ENCODE measurements at places on chromosomes 6 and 20.

- no peak for DNase-seq
- no peaks in the 10 kb centered on the region for H3K27me3 ChIP-seq
- H3K4me3 ChIP-seq: no peak overlapping the region
Measured at GRCh38 chr6:157459327-157459726, 78.3 kb downstream of the ZDHHC14 start.

GRCh38 chr6:53331678-53332077, 17.1 kb downstream of the ELOVL5 start:
- no peak overlapping the region for H3K4me3 ChIP-seq
- H3K4me1 ChIP-seq: no peaks in the 10 kb centered on the region
- no peak overlapping the region for H3K27ac ChIP-seq
- H3K27me3 ChIP-seq: no peaks in the 10 kb centered on the region

DNA sequence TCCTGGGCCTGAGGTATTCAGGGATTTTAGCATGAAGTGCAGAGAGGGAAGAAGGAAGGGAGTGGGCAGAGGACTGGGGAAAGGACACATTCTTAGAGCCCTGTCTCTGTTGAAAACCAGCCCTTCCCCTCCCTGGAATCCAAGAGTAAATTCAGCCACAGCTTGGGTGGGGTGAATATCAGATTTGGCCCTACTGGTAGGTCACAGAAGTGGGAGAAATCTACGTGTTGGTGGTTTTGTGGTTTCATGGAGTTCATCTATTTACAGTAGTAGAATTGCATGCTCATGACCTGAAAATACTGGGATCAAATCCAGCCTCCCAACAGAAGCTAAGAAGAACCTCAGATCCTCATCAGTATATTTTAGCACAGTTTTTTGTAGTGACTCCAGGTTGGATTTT, 404.4 kb downstream of the BMP2 start:
- DNase-seq: no peak
- no peaks in the 10 kb centered on the region for H3K27me3 ChIP-seq
- no peak overlapping the region for H3K4me3 ChIP-seq
- no peaks in the 10 kb centered on the region for H3K4me1 ChIP-seq
- H3K36me3 ChIP-seq: no peaks in the 10 kb centered on the region
- H3K27ac ChIP-seq: no peak overlapping the region

- H3K36me3 ChIP-seq: no peaks in the 10 kb centered on the region
- H3K4me3 ChIP-seq: no peak overlapping the region
- no peaks in the 10 kb centered on the region for H3K4me1 ChIP-seq
- peak overlapping the region; percentile 67 for H3K27ac ChIP-seq
- DNase-seq: no peak
Measured at GRCh38 chr6:112145080-112145573, 57.7 kb downstream of the FAM229B start.

- no peaks in the 10 kb centered on the region for H3K36me3 ChIP-seq
- H3K27me3 ChIP-seq: no peaks in the 10 kb centered on the region
- H3K4me3 ChIP-seq: no peak overlapping the region
- peak overlapping the region; percentile 3 for H3K27ac ChIP-seq
- no peak for DNase-seq
Measured at GRCh38 chr6:148835920-148836441, 89.2 kb downstream of the UST start.

- no peak overlapping the region for H3K27ac ChIP-seq
- no peaks in the 10 kb centered on the region for H3K27me3 ChIP-seq
- no peak for DNase-seq
- H3K4me3 ChIP-seq: no peak overlapping the region
- no peaks in the 10 kb centered on the region for H3K36me3 ChIP-seq
Measured at GRCh38 chr6:170572704-170573466, 11.6 kb downstream of the PDCD2 start.

- no peak overlapping the region for H3K4me3 ChIP-seq
- no peak overlapping the region for H3K27ac ChIP-seq
- DNase-seq: no peak
- H3K27me3 ChIP-seq: no peaks in the 10 kb centered on the region
Measured at GRCh38 chr6:43448916-43449315, 6.4 kb downstream of the DLK2 start.

- no peaks in the 10 kb centered on the region for H3K4me1 ChIP-seq
- DNase-seq: no peak
- no peaks in the 10 kb centered on the region for H3K36me3 ChIP-seq
- no peaks in the 10 kb centered on the region for H3K27me3 ChIP-seq
- no peak overlapping the region for H3K4me3 ChIP-seq
- H3K27ac ChIP-seq: no peak overlapping the region
Measured at GRCh38 chr20:43140726-43141125, 49.0 kb downstream of the PTPRT start.

DNA sequence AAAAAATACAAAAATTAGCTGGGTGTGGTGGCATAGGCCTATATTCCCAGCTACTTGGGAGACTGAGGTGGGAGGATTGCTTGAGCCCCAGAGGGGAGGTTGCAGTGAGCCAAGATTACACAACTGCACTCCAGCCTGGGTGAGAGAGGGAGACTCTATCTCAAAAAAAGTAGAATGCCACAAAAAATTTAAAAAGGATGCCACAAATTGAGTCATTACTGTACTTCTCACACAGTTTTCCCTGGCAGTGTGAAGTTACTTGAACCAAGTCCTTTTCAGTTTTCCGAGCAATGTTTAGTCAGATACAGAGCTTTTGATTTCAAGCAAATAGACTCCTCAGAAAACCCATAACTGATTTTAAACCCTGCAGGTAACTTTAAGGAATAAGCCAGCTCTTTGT, 53.3 kb downstream of the TNFRSF21 start:
- no peak for DNase-seq
- no peak overlapping the region for H3K27ac ChIP-seq
- H3K36me3 ChIP-seq: no peaks in the 10 kb centered on the region
- H3K27me3 ChIP-seq: no peaks in the 10 kb centered on the region

GRCh38 chr20:42686057-42686456, 503.6 kb downstream of the PTPRT start:
- no peaks in the 10 kb centered on the region for H3K36me3 ChIP-seq
- H3K4me1 ChIP-seq: no peaks in the 10 kb centered on the region
- H3K4me3 ChIP-seq: no peak overlapping the region
- DNase-seq: no peak
- H3K27me3 ChIP-seq: no peaks in the 10 kb centered on the region

GRCh38 chr20:59845472-59845871, 88.0 kb downstream of the SYCP2 start:
- H3K4me3 ChIP-seq: no peak overlapping the region
- no peak overlapping the region for H3K27ac ChIP-seq
- no peaks in the 10 kb centered on the region for H3K27me3 ChIP-seq
- H3K4me1 ChIP-seq: no peaks in the 10 kb centered on the region

- peak overlapping the region; percentile 92 for H3K27ac ChIP-seq
- no peaks in the 10 kb centered on the region for H3K27me3 ChIP-seq
- no peaks in the 10 kb centered on the region for H3K36me3 ChIP-seq
- no peaks in the 10 kb centered on the region for H3K4me1 ChIP-seq
- DNase-seq: no peak
Measured at GRCh38 chr6:90369651-90370050, 73.0 kb upstream of the BACH2 start.

GRCh38 chr6:94862112-94862511, 715.2 kb upstream of the MANEA start:
- no peak overlapping the region for H3K4me3 ChIP-seq
- H3K27ac ChIP-seq: no peak overlapping the region
- H3K36me3 ChIP-seq: no peaks in the 10 kb centered on the region
- H3K4me1 ChIP-seq: no peaks in the 10 kb centered on the region
- no peak for DNase-seq

DNA sequence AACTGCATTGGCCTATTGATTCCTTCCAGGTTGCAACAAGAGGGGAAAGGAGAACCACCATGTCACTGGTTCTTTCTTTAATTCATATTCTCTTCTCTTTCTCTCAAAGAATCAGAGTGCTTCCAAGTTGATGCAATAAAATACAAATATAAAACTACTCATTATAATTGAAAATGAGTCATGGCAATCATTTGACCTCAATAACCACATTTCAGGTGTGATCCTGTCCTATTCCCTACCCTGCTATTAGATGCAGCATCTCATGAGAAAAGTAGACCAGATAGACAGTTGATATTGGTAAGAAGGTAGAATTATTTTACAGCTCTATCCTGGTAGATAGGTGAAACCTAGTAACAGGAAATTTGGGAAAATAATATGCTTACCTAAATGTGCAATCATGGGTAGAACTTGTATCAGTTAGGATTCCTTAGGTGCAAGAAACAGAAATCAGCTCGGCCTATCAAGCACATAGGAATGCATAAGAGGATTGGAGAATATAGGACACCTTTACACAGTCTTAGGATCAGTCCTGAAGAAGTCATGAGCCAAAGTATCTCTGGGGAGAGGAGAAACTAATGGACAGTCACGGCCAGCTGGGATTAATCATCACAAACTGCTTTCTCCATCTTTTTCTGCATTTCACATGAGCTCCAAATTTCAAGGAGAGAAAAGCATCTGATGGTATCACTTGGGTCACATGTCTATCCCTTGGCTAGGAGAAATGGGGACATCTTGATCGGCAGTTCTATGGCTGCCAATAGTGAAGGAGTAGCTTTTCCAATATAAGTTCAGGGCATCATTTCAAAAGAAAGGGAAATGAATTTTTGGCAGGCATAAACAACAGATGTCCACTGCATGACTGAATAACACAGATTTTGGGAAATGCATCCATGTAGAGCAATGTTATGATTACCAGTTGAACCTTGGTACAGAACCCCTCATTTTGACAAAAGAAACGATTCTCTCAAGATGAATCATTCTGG, 19.3 kb upstream of the RNF146 start:
- DNase-seq: no peak
- H3K27me3 ChIP-seq: no peaks in the 10 kb centered on the region
- H3K27ac ChIP-seq: no peak overlapping the region

DNA sequence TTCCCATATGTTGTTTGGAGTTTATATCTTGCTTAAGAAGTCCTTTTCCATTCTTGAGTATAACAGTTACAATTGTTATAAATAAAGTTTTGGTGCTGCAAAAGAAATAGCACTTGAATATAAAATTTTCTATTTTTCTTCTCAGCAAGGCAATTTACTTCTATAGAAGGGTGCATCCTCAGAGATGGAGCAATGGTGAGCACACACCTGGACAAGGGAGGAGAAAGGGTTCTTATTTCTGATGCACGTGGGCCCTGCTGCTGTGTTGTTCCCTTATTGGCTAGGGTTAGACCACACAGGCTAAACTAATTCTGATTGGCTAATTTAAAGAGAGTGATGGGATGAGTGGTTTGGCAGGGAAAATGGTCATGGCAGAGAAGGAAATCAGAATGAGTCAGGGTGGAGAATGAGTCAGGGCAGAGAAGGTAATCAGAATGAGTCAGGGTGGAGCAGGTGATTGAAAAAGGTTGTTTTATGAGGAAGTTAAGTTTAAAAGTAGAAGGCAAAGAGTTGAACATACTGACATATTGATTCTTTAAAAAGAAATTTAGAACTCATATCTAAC, 38.0 kb downstream of the CST8 start:
- no peak overlapping the region for H3K27ac ChIP-seq
- no peaks in the 10 kb centered on the region for H3K27me3 ChIP-seq

DNA sequence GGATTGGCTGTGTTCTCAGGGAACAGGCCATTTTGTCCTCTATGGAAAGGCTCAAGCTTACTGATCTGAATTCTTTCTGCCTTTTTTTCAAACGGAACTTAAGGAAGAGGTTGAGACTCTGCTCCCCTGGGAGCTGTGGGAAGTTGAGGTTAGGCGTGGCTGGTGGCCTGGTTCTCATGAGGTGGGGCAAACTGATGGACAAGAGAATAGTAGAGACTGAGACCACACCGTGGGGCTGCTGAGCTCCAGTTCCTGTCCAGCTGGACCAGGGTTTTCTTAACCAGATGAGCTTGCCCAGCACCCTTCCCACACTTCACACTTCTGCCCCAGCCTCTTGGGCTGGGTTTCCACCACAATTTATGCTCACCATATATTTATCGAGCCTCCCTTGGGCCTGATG, 6.1 kb downstream of the AP5S1 start:
- no peaks in the 10 kb centered on the region for H3K36me3 ChIP-seq
- H3K27me3 ChIP-seq: no peaks in the 10 kb centered on the region
- no peak for DNase-seq
- H3K4me1 ChIP-seq: no peaks in the 10 kb centered on the region
- no peak overlapping the region for H3K27ac ChIP-seq
- H3K4me3 ChIP-seq: no peak overlapping the region

- no peak overlapping the region for H3K4me3 ChIP-seq
- no peaks in the 10 kb centered on the region for H3K36me3 ChIP-seq
- no peaks in the 10 kb centered on the region for H3K4me1 ChIP-seq
- H3K27ac ChIP-seq: no peak overlapping the region
- no peaks in the 10 kb centered on the region for H3K27me3 ChIP-seq
- no peak for DNase-seq
Measured at GRCh38 chr6:98695091-98695801, 139.1 kb upstream of the POU3F2 start.

DNA sequence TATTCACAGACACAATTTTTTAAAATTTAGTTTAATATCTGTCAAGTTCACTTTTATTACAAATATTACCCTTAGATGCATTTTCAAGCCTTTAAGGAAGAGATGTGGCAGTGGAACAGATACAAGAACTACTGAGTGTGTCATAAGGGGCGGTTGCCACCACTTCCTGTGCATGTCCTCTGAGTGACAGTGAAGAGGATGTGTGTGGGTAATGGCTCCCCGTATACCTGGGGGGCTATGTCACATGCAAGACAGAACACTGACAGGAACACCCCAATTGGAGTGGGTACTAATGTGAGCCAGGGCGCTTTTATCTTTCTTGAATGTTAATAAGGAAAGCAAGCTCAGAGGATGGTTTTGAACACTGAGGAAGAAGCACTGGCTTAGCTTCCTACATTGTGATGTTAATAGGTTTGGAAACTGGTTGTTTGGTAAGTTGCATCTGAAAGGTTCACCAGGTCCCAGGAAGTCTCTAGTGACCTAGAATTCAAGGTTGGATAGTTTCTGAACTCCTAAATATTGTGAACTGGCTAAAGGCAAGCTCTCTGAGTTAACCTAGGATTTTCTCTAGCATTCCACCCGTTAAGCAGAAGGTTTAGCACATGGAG, 83.4 kb upstream of the ASF1A start:
- no peak overlapping the region for H3K4me3 ChIP-seq
- DNase-seq: no peak
- H3K4me1 ChIP-seq: no peaks in the 10 kb centered on the region

DNA sequence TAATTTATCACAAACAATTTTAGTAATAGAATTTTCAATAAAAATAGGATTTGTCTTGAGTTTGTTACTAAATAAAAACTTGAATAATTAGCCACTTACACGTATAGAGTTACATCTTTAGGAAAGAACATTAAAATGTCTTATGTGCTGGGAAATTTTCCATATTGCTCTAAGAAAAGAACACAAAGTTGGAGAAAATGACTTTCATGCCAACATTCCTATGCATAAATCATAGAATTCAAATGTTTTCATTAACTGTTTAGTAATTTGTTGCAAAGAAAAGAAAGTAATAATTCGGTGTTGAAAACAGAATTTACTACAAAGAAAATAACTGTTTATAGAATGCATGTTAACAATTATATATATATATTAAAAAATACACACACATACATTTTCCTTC, 4.7 kb upstream of the TBC1D32 start:
- H3K36me3 ChIP-seq: no peaks in the 10 kb centered on the region
- no peaks in the 10 kb centered on the region for H3K27me3 ChIP-seq
- no peak for DNase-seq
- no peak overlapping the region for H3K27ac ChIP-seq
- no peaks in the 10 kb centered on the region for H3K4me1 ChIP-seq
- no peak overlapping the region for H3K4me3 ChIP-seq

- no peak overlapping the region for H3K4me3 ChIP-seq
- peak overlapping the region; percentile 30 for H3K27ac ChIP-seq
- H3K4me1 ChIP-seq: no peaks in the 10 kb centered on the region
- no peaks in the 10 kb centered on the region for H3K36me3 ChIP-seq
Measured at GRCh38 chr6:21942897-21943296, 349.3 kb downstream of the SOX4 start.

Measured in uterus (tissue), 4 donors.